ENCODE measurements at places on chromosomes 5 and 9. TPM values are rescaled to one million over a fixed set of nuclear protein-coding genes. Genes with fewer than 3 reads are reported as not detected.

Gene PCDHGC3
- 67.3 TPM for total RNA-seq

- no peak for DNase-seq
These were observed 12.0 kb downstream of the MACROH2A1 start for GRCh38 chr5:135386886-135387628.

- DNase-seq, result no peak
These were observed 106.2 kb upstream of the EMB start for GRCh38 chr5:50547303-50547702.

Gene PCDHB2
- 4.1 TPM for total RNA-seq

Gene ANKRD18A
- 0.06 TPM for total RNA-seq

Gene CXXC5
- total RNA-seq, result 75.8 TPM

Gene CHSY3
- total RNA-seq, result 19.5 TPM

Gene TSC1
- 61.3 TPM for total RNA-seq

DNA sequence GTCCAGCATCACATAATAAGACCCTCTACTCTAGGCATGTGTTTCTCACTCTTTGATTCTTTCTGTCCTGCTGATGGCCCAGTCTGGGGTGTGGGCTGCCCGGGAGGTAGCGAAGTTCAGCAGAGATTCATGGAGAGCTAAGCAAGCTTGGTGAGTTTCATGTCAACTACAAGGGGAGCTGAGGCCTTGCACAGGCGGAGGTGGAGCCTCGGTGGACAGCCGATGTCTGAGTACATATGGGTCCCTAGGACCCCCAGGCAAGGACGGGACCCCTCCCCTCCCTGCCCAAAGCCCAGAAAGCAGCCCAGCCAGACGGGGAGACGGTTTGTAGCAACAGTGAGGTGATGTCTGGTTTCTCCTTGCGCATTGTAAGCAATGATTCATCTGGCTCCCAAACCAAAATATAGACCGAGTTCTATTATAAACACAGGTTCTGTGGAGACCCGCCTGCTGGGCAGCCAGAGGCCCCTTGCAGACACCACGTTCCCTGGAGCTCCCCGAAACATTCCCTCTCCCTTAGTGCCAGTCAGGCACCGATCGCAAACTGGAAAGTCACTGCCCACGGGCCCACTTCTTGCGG, 45.5 kb downstream of the COL27A1 start:
- DNase-seq, result no peak

DNA sequence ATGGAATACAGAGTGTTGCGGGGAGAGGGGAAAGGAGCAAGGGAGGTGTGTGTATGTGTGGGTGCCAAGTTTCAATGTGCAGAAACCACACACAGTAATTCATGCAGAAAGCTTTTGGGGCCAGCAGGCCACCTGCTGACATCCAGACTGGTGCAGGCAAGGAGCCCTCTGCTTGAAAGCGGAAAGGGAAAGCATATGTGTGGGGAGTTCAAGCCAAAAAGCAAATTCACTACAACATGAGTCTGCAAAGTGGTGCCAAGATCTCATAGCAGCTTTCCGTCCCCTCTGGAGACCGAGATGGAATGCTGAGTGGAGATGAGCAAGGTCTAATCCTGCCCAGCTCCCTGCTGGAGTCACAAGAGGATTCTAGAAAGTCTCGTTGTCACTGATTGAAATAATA, 159.7 kb upstream of the VLDLR start:
- no peak for DNase-seq

- no peak for DNase-seq
These were observed 161.6 kb upstream of the FBXL17 start for GRCh38 chr5:108543486-108543885.

- no peak for DNase-seq
These were observed 35.4 kb downstream of the STXBP1 start for GRCh38 chr9:127647451-127647850.

- no peak for DNase-seq
These were observed 18.2 kb upstream of the NREP start for GRCh38 chr5:111775224-111775623.
